ENCODE measurements at places on chromosomes 5 and 9.
A peak's percentile ranks its signal among the peaks of the same experiment; 100 is the strongest.

GRCh38 chr5:95817430-95817829 is 5.1 kb downstream of the GLRX start:
- DNase-seq, result peak; percentile 28

DNA sequence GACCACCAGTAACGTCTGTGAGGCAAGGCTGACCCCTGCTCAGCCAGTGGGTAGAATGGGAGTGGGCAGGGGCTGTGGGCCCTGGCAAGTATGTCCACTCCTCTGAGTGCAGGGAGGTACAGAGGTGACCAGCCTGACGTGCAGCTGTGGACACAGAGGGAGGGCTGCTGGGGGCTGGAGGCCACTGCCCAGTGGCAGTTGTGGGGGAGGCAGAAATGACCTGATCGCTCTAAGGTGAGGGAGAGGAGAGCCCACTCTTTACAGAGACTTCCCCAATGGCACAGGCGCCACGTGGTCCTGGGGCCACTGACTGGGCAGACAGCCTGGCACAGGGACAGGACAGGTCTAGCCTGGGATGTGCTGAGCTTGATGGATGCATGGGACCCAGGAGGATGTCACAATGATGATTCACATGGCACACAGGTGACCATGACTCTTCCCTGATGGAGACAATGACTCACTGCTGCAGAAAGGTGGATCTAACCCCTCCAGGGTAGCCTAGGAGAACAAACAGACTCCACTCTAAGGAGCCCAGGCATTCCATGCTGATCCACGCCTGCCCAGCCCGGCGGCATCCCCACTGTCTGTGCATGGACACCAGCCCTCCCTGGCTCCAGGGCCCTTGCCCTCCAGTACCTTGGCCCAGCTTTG is 7.7 kb downstream of the LPCAT1 start:
- DNase-seq, result no peak

- DNase-seq, result no peak
Observed at GRCh38 chr5:43728581-43728980, 125.6 kb downstream of the NNT start.

GRCh38 chr5:55541056-55541635 is 6.4 kb upstream of the PLPP1 start:
- no peak for DNase-seq

- DNase-seq, result no peak
Observed at GRCh38 chr5:81768935-81769452, 18.1 kb upstream of the SSBP2 start.

DNA sequence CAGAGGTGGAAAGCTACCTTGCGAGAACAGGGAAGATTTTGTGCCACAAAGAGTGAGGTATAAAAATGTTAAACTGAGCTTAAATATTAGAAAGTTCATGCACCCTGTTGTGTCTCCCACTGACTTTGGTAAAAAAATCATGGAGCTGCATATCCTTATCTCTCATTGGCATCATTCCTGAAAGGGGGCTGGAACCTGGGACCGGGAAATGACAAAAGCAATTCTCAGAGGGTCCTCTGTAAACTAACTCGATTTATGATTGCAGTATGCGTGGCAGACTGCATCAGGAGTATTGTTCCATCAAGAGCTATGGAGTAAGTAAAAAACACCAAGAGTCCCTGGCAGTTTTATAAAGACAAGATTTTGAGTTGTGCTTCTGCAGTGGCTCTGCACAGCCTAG is 148.8 kb downstream of the DCP2 start:
- DNase-seq, result no peak

DNA sequence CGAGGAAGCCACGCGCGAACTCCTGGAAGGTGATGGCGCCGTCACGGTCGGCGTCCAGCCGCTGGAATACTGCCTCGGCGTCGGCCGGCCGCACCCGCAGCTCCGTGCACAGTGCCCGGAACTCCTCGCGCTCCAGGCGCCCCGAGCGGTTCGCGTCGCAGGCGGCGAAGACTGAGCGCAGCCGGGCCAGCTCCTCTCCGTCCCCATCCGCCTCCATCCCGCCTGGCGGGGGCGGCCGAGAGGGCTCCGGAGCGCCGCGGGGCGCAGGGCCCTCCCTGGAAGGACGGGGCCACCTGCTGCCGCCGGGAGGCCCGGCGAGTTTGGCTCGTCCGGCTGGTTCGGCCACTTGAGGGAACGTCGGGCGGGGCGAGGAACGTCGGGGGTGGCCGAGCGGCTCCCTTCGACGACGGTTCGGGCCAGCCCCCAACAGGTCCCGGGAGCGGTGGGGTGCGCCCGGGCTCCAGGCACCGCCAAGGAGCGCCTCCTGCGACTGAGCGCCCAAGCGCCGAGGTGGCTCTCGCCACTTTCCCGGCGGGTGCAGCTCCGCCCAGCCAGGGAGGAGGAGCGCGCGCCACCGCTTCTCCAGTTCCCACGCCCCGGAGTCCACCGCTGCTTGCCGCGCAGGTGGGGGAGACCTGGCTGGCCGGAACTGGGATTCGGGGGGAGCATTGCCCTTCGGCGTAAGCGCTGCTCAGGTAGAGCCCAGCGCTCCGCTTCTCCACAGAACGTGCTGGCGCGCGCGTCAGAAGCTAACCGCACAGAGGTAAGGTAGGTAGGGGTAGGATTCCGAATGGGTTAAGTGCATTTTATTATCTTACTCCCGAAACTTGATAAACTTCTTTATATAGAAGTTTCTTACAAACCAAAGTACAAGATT is at the start of gene RASEF:
RASEF (minus strand) TSS at position 492 of the 877 bp plus-strand sequence; CDS start at position 217, 275 bp downstream.
- DNase-seq, result no peak

- peak; percentile 78 for DNase-seq
Observed at GRCh38 chr9:98101868-98102273, 17.2 kb downstream of the TRIM14 start.

DNA sequence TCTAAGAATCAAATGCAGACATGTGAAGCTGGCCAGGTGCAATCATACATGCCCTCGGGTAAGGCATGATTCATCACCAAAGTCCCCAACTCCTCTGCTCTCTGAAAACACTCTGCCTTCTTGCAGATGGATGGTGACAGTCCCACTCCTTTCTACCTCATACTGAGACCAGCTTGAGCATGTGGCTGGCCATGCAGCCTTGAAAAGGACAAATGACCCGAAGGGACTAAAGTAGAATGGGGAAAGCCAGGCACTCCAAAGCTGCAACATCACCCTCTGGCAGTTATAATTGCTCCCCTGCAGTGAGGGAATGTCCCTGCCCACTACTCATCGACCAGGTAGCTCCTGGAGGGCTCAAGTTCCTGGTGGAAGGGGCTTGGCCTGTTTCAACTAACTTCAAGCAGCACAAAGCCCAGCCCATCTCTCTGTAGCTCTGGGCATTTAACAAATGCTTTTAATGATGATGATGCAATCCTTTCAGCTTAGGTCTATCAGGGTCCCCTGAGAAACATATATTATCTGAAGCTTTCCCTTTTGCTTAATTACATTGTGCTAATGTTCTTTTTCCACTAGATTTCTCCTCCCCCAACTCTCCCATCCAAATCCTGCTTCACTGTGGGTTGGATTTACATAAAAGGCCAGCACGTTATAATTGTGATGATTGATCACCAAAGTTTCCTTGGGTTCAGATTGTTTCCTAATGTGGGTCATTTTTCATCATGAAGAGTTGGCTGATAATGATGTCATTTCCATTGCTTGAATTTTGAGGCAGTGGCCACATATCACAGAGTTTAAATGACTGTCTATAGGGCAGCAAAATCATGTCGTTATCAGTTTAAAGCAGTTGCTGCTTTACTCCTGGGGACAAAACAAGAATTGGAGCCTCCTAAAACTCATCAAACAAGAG is 436.5 kb upstream of the SLC30A5 start:
- no peak for DNase-seq

- DNase-seq, result no peak
Observed at GRCh38 chr5:6602441-6602840, 30.4 kb downstream of the NSUN2 start.

GRCh38 chr9:76987594-76988200 is 31.8 kb upstream of the FOXB2 start:
- no peak for DNase-seq

- DNase-seq, result no peak
Observed at GRCh38 chr9:17623965-17624364, 45.1 kb downstream of the SH3GL2 start.

- DNase-seq, result no peak
Observed at GRCh38 chr9:95185956-95186355, 131.6 kb downstream of the FANCC start.

DNA sequence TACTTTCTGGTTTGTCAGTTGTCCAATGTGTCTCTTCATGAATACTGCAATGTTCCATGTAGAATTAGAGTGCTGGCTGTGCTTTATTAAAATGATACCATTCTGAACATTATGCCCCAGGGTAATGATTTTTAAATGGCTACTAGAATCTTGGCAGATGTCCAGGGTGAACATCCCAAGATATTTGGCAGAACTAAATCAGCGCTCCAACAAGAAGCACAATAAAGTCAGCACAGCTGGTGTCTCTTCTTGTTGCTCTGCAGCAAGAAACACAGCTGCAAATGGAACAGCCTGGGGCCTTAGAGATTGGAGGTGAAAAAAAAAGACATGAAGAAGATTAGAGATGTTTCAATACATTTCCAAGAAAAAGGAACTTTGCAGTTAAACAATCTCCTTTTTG is 248.3 kb downstream of the CDH18 start:
- no peak for DNase-seq

DNA sequence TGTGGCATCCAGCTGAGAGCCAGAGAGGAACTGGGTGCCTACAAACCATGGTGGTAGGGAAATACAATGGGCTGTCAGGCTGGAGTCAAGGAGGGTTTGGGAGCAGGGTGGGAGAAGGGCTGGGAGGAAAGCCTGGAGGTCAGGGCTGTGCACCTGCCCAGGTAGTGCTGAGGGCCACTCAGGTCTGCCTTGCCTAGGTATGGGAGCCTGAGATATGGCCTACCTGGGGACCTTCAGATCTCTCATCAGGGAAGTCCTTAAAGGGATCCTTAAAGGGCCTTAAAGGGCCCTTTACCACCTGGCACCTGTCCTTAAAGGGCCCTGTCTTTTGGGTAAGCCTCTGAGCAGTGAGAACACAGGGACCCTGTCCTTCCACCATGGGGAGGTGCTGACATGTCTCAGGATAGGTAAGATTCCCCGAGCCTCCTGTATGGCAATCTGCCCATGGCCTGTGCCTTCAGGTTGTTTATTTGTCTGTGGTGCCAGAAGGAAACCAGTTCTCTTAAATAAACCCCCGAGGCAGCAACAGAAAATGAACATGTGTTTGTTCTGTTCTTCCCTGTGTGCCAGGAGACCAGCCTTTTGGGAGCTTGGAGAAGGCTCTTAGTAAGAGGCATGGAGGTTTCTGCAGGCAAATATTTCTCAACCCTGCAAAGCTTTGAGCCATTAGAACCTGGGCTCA is 23.3 kb downstream of the SLC25A48 start:
- no peak for DNase-seq

GRCh38 chr5:62701036-62701435 is 122.4 kb downstream of the LRRC70 start:
- no peak for DNase-seq

GRCh38 chr5:103216697-103217096 is 41.9 kb upstream of the MACIR start:
- DNase-seq, result no peak
